ENCODE measurements at places on chromosomes 1 and 21.

DNA sequence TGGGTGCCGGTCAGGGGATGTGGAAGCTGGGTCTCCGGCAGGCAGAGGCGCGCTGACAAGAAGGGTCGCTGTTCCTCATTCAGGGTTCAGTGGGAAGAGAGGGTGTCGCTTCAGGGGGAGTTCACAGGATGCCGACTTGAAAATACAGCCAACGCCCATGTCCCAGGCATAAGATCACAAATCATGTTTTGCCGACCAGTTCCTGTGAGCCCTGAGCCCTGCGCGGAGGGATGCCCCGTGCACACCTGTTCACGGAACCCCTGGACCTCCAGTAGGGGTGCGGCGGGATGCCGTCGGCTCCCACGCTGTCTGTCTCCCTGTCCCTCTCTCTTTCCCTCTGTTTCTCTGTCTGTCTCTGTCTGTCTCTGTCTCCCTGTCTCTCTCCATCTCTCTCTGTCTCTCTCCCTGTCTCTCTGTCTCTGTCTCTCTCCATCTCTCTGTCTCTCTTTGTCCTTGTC lies 26.8 kb downstream of the TP73 start:
- no peak for DNase-seq

GRCh38 chr1:18470671-18471355 lies 9.9 kb upstream of the KLHDC7A start:
- no peak for DNase-seq

DNA sequence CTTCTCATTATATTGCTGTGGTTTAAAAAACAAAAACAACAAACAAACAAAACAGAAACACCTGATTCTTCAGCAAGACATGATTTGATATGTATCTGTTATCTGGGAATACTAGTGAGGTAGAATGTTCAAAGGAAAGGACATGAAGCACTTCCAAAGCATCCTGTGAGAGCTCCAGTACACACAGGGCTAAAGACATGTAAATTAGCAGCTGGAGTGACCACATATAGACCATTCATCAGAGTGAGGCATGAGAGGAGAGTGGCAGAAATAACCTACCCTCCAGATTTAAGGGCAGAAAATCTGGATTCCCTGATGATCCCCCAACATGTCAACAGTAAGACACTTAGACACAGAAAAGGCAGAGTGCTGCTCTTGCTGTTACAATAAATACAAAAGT lies 260.5 kb upstream of the CHRM3 start:
- no peak for DNase-seq

- DNase-seq, result no peak
Measured at GRCh38 chr1:172616195-172616594, 42.7 kb upstream of the FASLG start.

GRCh38 chr21:36732761-36733160 lies 33.8 kb downstream of the SIM2 start:
- DNase-seq, result no peak

DNA sequence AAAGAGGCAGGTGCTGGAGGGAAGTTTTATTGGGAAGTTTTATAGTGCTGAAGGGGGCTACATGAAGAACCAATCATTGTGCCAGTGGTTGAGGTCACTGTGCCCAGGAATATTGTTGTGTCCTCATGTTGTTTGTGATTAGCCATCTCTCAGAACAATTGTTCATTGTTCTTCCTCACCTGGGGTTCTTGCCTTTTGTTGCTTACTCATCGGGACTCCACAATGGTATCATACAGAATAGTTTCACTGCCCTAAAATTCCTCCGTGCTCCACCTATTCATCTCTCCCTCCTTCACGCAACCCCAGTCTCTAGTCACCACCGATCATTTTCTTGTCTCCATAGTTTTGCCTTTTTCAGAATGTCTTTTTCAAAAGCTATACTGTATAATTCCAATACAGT lies 38.9 kb upstream of the CDC14A start:
- DNase-seq, result no peak

GRCh38 chr1:229567109-229567868 lies 8.8 kb upstream of the ABCB10 start:
- DNase-seq, result no peak
